Tongue (tissue), 3 donors: ENCODE measurements at places on chromosomes 7 and 10. TPM values are rescaled to one million over a fixed set of nuclear protein-coding genes. Genes with fewer than 3 reads are reported as not detected.

DNA sequence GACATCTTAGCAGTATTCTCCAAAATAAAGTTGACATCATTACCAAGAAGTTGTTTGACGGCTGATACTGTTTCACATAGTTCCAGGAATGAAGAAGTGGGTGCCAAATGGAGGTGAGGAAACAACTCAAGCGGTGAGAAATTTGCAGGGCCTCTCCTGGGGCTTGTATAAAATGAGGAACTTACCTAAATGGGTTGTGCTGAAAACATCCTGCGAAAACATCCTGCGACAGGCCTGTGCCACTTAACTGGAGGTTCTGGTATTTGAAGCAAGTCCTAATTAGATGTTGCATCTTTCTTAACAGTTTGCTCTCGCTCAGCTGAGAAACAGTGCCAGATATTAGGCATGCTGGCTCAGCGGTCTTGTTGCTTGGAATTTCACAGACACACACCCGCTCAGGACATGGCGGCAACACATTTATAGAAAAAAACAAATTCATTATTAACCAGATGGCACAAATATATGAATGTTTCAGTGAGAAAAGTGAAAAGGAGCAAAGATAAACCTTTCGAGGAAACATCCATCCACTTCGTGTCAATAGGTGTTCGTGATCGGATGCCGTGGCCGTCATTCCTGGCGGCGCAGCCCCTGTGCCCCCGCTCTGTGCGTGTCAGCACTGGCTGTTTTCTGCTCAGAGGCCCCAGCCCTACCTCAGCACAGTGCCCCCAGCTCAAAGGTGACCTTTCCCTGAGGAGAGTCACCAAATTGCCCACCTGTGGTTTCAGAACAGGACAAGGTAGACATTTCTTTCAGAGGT lies 48.1 kb downstream of the CDC123 start:
- DNase-seq = no peak

DNA sequence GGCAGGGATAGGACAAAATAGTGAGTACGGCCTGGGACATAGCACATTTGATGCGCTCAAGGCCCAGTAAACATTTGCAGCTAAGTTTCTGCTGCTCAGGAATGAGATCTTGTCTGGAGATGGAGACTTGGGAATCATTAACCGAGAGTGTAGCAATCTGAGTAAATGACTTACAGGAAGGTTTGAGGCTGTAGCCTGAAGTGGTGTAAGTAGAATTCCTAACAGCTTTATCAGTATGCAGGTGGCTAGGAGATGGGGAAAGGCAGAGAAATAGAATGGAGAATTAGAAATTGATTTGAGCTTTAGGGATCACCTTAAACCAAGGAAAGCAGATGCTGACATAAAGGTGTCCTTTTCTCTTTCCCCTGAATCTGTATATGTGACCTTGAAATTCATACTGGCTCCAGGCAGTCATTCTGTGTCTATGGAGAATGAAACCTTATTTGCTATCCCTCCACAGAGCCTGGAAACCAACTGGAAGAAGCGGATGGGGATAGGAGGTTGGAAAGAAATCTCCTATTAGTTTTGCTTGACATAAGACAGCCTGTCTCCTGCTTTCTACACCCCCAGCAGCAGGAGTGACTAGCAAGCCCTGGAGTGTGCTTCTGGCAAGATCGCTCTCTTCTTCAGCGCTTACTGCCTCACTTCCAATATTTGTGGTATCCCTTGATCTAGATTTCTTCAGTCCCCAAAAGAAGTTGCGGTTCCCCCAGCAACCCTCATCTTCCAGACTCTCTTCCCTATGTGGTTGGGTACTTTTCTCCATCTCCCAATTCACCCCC lies 6.4 kb upstream of the PON2 start:
- DNase-seq = no peak

DNA sequence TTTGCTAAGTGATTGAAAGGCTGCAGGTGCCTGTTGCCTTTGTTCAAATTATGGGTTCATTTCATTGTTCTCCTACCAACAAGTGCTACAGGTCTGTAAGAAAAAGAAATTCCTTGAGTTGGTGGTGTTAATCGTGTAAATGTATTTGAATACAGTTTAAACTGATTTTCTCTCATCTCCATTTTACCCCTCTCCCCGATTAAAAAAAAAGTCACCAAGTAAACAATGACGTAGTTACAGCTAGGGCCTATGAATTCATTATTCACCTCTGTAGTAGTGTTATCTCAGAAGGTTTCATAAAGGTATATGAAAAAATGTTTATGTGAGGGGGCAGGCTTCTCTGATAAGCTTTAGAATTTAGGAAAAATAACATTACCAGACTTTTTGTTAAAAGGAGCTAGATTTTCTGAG lies 1.1 kb downstream of the REEP3 start:
- DNase-seq = no peak

GRCh38 chr7:8699875-8700624 lies 266.6 kb downstream of the NXPH1 start:
- peak; percentile 8 for DNase-seq

Gene TMEM184A
- total RNA-seq = 22.1 TPM

Gene PTPN20
- total RNA-seq = 3.0 TPM

Gene BAMBI
- 2.1 TPM for total RNA-seq
